ENCODE measurements at places on chromosomes 12 and 14. TPM values are rescaled to one million over a fixed set of nuclear protein-coding genes. Genes with fewer than 3 reads are reported as not detected.
A peak's percentile ranks its signal among the peaks of the same experiment; 100 is the strongest.

The MFAP5 gene
- not detected for total RNA-seq

The DLK1 gene
- 28.8 TPM for total RNA-seq

The KRT1 gene
- not detected for total RNA-seq

The KRT85 gene
- 0.12 TPM for total RNA-seq

The ACSS3 gene
- total RNA-seq = 19.4 TPM

The CLEC7A gene
- total RNA-seq = not detected

The KLHDC1 gene
- 2.6 TPM for total RNA-seq

The SCAF11 gene
- 129 TPM for total RNA-seq

DNA sequence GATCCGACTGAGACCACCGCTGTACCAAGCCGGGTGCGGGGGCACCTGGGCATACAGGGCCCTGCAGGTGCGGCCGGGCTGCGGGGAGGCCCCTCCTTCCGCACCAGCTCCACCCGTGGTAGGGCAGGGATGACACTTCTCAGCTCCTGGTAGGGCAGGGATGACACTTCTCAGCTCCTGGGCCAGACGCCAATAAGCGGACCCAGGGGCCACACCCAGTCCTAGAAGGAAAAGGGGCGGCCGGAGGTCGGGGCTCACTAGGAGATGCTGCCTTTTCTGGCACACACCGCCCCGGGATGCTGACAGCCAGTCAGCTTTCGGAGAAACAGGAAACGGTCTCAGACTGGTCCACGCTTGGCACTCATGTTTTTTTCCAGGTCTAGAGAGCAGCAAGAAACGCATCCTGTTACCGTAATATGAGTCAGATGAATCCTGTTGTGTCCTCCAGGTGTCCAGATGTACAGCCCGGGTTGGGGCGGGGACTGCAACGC is 34.8 kb downstream of the NFKBIA start:
- H3K27me3 ChIP-seq = no peaks in the 10 kb centered on the region
- no peaks in the 10 kb centered on the region for H3K36me3 ChIP-seq
- H3K4me3 ChIP-seq = no peak overlapping the region
- no peak for DNase-seq

GRCh38 chr14:55073856-55074255 is 22.4 kb downstream of the MAPK1IP1L start:
- H3K4me1 ChIP-seq = peaks cover 13% of the 10 kb centered on the region
- no peak overlapping the region for H3K27ac ChIP-seq
- no peaks in the 10 kb centered on the region for H3K36me3 ChIP-seq
- no peak for DNase-seq
- no peak overlapping the region for H3K4me3 ChIP-seq
- H3K27me3 ChIP-seq = no peaks in the 10 kb centered on the region

DNA sequence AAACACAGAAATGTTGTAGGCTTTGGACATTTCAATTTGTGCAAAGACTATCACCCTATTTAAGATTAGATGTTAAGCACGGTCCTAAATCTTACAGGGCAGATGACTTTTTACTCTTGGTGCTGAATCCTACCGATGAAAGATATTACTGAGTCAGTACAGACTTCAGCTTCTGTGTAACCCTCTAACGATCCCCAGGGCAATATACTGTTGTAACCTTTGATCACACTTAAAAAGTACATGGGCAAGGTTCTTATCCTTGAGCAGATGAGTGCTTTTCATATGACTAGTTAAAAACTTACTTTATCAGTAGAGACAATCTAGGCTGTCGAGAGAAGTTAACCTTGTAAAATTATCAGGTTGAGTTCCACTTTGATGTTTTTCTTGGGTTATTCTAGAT is 22.5 kb downstream of the PDE3A start:
- no peaks in the 10 kb centered on the region for H3K27me3 ChIP-seq
- H3K36me3 ChIP-seq = no peaks in the 10 kb centered on the region
- peaks cover 16% of the 10 kb centered on the region for H3K4me1 ChIP-seq
- DNase-seq = no peak

DNA sequence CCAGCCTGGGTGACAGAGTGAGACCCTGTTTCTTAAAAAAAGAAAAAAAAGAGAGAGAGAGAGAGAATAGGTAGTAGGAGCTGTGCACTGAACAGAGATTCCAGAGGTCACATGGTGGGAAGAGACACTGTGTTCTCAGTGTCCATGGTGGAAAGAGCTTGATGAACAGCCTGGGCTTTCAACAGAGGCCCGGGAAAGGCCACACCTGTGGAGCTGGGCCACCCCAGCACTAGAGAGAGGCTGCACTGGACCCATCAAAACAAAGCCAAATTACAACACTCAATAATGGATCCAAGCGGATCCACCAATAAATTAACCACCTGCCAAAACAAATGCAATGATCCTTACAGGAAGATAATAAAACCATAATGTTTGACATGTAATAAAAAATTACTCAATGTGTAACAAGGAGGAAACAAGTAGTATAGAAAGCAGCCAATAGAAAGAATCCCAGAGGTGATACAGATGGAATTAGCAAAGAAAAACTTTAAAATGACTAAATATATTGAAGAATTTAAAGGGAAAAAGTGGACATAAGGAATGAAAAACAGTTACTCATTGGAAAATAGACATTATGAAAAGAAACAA is 44.8 kb upstream of the BCL2L14 start:
- H3K36me3 ChIP-seq = no peaks in the 10 kb centered on the region
- H3K27me3 ChIP-seq = no peaks in the 10 kb centered on the region
- no peak overlapping the region for H3K4me3 ChIP-seq

- peaks cover 41% of the 10 kb centered on the region for H3K27me3 ChIP-seq
- DNase-seq = peak; percentile 78
- no peak overlapping the region for H3K4me3 ChIP-seq
- H3K27ac ChIP-seq = no peak overlapping the region
- no peaks in the 10 kb centered on the region for H3K36me3 ChIP-seq
These were observed 7.8 kb upstream of the DTX1 start for GRCh38 chr12:113048716-113049127.

GRCh38 chr12:119398190-119398589 is 63.7 kb downstream of the CCDC60 start:
- H3K27me3 ChIP-seq = no peaks in the 10 kb centered on the region
- no peaks in the 10 kb centered on the region for H3K36me3 ChIP-seq
- peaks cover 6% of the 10 kb centered on the region for H3K4me1 ChIP-seq
- DNase-seq = no peak
- no peak overlapping the region for H3K27ac ChIP-seq

DNA sequence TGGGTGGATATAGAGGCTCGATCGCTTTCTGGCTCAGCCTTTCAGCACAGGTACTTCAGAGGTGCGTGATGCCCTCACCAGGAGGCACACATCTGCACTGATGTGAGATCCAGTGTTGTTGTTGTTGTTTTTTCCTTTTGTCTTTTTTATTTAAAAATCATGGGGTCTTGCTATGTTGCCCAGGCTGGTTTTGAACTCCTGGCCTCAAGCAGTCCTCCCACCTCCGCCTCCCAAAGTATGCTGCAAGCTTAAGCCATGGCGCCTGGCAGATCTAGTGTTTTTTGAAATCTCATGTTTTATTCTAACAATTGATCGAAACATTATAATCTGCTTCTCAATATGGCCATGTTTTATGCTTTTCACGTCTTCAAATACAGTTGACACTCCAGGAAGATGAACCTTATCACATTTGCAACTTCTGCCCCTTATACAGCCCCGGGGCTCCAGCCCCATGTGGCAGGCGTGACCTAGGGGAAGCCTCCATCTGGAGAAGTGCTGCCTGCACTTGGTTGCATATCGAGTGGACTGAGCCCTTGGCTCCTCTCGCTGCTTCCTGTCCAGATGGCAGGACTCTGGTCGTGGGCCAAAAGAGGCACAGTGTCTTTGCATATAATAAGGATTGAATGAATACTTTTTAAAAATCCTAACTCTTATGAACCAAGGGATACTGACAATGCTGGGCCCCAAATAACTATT is 71.7 kb downstream of the TRAF3 start:
- no peak overlapping the region for H3K4me3 ChIP-seq
- H3K4me1 ChIP-seq = no peaks in the 10 kb centered on the region
- peak; percentile 60 for DNase-seq
- no peaks in the 10 kb centered on the region for H3K36me3 ChIP-seq
- no peaks in the 10 kb centered on the region for H3K27me3 ChIP-seq
- peak overlapping the region; percentile 27 for H3K27ac ChIP-seq

GRCh38 chr14:73325630-73326299 is 88.5 kb downstream of the PAPLN start:
- H3K27me3 ChIP-seq = no peaks in the 10 kb centered on the region
- H3K27ac ChIP-seq = peak overlapping the region; percentile 91
- no peak overlapping the region for H3K4me3 ChIP-seq

- H3K36me3 ChIP-seq = no peaks in the 10 kb centered on the region
- H3K27me3 ChIP-seq = no peaks in the 10 kb centered on the region
- H3K27ac ChIP-seq = no peak overlapping the region
- DNase-seq = peak; percentile 79
- H3K4me1 ChIP-seq = peaks cover 10% of the 10 kb centered on the region
These were observed 43.0 kb downstream of the EVL start for GRCh38 chr14:100108042-100108825.

GRCh38 chr12:113221997-113222729 is 899 bp downstream of the TPCN1 start:
- H3K27ac ChIP-seq = peak overlapping the region; percentile 63
- no peaks in the 10 kb centered on the region for H3K36me3 ChIP-seq
- no peaks in the 10 kb centered on the region for H3K27me3 ChIP-seq
- H3K4me1 ChIP-seq = peaks cover 2% of the 10 kb centered on the region
- DNase-seq = no peak

All from cardiac muscle cell (in vitro differentiated cells and primary cell).